Body of pancreas (tissue), 4 donors: ENCODE measurements at places on chromosomes 12 and 14.

GRCh38 chr12:52884526-52885293 lies 20.2 kb downstream of the KRT8 start:
- peak; percentile 90 for DNase-seq

DNA sequence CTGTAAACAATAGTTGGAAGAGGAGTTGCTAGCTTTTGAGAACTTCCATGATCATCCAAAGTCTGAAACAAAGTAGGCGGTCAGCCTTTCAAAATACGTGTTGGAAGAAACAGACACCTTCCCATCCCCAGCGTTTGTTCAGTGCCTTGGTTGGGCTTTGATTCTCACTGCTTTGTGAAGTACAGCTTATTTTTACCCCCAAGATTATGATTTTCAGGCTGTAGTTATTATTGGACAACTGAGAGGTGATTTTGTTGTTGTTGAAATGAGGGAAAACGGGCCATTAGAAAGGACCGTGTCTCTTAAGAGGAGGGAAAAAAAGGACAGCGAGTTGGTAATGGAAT lies 921 bp upstream of the CEP83 start:
- no peak for DNase-seq

GRCh38 chr12:94114166-94114565 lies 34.2 kb upstream of the PLXNC1 start:
- DNase-seq = no peak

DNA sequence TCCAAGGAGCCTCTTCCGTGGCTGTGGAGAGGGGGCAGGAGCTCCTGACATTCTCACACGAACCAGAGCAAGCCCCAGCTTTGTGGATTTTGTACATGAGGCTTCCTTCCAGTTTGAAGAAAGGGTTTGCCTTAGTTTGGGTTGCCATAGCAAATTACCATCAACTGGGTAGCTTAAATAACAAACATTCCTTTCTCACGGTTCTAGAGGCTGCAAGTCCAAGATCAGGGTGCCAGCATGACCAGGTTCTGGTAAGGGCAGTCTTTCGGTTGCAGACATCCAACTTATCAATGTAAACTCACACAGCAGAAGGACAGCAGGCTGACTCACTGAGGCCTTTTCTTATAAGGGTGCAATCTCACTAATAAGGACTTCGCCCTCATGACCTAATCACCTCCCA lies 25.9 kb upstream of the STAB2 start:
- no peak for DNase-seq

DNA sequence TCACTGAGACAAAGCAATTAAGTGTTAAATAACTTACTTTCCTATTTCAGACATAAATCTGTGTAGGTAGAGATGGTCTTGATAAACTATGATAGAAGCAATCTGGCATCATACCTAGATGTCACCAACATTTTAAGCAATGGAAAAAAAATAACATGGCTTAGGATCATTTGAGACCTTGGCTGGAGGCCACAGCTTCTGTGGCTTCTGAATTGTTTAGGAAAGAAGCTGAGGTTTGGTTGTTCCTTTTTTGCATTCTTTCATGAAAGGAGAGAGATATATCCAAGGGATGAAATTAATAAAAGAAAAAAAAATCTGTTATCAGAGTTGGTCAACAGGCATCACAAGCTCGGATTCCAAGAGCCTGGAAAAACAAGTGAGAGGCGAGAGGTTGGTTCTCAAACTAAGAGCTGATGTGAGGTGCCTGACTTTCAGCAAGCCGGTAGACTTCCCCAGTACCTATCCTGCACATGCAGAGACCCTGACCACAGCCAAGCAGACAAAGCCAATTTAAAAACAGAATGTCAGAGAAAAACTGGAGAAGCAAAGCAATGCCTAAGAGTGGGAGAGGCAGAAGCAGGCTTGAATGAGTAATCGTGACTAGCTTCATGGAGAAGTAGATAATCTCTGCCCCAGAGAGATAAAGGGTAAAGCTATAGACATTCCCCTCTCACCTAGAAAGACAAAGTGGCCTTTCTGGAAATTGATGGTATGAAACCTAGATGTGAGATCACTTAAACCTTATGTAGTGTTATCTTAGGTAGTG lies 43.4 kb upstream of the ST8SIA1 start:
- no peak for DNase-seq

DNA sequence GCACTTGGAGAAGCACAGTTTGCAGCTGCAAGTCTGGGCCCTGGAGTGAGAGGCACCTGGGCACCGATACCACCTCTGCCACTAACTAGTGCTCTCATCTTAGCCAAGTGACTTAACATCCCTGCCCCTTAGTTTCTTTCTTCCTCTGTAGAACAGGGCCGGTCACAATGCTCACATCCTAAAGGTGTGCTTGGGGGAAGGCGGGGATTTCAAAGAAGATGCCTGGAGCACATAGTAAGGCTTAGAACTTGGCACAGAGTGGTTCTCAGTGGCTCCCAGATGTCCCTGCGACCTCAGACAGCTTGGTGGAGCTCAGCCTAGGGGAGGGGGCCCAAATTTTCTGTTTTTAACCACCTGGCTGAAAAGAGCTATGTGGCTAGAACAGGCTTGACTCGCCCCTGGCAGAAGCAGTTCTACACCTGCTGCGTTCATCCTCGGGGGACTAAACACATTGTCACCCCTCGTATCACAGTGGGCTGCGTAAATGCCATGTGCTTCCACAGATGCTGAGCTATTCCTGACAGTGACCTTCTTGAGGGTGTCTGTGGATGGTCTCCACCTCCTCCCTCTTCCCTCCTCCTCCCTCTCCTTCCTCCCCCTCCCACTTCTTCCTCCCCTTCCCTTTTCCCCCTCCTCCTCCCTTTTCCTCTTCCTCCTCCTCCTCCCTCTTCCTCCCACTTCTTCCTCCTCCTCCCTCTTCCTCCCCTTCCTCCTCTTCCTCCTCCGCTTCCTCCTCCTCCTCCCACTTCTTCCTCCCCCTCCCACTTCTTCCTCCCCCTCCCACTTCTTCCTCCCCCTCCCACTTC lies 112.1 kb downstream of the PHETA1 start:
- no peak for DNase-seq

- DNase-seq = no peak
These were observed 25.9 kb upstream of the BLTP3B start for GRCh38 chr12:100168562-100168961.

DNA sequence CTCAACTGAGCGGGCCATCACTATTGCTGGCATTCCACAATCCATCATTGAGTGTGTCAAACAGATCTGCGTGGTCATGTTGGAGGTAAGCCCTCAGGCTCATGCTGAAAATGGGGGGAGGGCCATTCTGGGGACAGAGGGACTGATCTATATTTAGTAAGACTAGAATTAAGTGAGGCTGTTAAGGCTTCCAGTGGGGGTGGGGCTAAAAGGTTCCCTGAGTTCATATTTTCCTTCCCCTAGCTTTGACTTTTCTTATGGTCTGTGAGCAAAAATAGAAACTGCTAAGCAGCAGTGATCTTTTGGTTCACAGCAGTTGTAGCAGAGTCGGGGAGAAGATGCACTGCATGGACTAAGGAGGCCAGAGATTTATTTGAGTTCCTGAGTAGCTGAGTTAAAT lies 9.2 kb downstream of the PCBP2 start:
- no peak for DNase-seq

- no peak for DNase-seq
These were observed 120.8 kb downstream of the CHST11 start for GRCh38 chr12:104577581-104577981.

GRCh38 chr12:52667509-52667908 lies 12.7 kb downstream of the KRT1 start:
- DNase-seq = no peak

- DNase-seq = no peak
These were observed 50.8 kb upstream of the PDE3A start for GRCh38 chr12:20317554-20317953.

GRCh38 chr14:45246691-45247090 lies 6.3 kb downstream of the MIS18BP1 start:
- no peak for DNase-seq

- no peak for DNase-seq
These were observed 114.4 kb upstream of the PARP11 start for GRCh38 chr12:3987571-3987970.

DNA sequence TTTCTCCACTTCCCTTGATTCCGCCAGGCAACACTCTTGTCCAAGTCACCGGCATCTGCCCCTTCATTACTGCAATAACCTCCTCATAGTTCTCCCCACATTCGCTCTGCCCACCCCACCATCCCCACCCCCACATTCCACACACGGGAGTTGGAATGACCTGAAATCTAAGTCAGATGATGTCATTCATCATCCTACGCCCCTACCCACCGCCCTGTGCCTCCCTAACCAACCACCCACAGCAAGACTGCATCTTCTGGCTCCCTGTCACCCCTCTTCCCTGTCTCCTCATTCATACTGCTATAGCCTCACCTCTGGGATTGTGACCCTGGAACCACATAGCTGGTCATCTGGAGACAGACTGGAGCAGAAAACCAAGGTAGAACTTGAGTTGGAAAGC lies 7.9 kb upstream of the PWP1 start:
- no peak for DNase-seq

DNA sequence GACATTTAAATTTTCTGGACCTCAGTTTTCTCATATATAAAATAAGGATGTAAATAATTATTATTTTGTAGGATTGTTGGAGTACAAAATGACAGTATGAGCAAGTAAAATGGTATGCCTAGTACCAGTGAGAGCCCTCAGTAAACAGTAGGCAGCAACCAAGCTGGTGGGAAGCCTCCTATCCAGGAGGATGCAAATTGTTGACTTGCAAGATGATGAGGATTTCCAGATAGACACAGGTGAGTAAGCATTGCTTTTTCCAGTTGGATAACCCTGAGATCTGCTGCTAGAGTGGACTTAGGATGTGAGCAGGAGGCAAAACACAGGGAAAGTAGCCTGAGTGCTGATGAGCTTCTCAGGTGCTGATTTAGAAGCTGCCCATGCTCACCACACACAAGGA lies 28.2 kb upstream of the AMIGO2 start:
- no peak for DNase-seq

DNA sequence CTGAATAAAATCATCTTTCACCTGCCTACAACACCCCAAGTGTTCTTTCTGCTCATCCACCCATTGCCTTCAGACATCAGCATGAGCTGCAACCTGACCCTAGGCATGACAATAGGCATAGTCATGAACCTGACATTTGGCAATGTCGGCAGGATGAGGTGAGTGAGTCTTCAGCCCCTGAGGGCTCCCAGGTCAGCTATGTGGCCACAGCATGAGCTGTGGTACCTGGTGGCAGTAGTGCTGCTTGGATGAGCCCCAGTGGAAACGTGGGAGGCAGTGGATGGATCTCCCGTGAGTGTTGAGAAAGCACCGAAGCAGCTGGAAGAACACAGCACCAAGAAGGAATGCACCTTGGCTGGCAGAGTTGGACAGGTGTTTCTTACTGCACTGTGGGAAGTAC lies 334.8 kb upstream of the FAR2 start:
- DNase-seq = peak; percentile 56

GRCh38 chr14:103288076-103288766 lies 45.8 kb upstream of the EIF5 start:
- DNase-seq = no peak

DNA sequence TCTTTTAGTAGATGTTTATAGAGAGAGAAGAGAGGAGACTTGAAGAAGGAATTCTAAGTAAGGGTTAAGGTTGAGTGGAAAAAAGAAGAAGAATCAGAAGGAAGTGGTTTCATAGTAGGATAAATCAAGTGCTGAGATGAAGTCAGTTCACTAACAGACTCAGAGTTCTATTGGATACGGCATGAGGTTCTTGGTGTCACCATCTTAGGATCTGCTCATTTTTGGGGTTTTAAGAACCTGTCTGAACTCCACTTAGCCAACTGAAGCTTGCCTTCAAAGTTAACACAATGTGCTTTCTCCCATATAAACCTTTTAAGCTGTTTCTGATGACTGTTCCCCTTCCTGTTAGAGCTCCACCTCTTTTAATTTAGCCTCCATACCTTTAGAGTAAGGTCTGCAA lies 152.6 kb downstream of the PRKCH start:
- DNase-seq = no peak

- DNase-seq = peak; percentile 63
These were observed 31.0 kb upstream of the LGALS3 start for GRCh38 chr14:55097881-55098560.

DNA sequence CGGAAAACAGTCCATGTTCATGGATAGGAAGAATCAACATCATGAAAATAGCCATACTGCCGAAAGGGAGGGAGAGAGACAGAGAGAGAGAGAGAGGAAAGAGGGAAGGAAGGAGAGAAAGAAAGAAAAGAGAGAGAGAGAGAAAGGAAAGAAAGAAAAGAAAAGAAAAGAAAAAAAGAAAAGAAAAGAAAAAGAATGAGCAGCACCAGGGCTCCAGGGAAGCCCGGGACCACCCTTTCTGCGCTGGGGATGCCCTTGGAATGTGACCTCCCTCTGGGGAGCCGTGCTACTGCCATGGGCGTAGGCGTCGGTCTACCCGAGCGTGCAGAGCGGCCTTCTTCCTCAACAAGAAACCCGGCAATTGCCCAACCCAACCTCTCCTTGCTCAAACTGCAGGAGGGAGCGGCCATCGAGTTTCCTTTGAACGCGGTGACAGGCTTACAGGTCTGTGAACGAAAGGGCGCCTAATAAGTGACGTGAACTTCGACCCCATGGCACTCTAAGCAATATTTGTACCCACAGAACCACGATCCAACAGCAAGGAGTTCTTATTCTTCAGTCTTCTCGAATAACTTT lies 16.9 kb downstream of the OR6S1 start:
- peak; percentile 47 for DNase-seq

DNA sequence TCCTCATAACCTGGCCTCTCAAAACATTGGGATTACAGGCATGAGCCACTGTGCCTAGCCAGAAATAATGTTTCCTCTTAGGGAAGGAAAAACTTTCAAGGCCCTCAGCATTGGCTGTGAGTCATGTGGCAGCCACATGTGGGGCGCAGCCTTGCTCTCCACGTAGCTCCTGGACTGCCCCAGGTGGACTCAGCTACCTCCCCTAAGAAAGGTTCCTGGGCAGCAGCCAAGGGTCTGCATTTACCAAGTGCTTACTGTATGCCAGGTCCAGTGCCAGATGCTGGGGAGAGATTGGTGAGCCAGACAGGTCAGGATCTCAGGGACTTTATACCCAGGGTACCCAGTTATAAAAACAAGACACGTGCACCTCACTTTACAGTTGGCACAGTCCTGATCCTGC lies 3.7 kb upstream of the TRPV4 start:
- peak; percentile 77 for DNase-seq

- no peak for DNase-seq
These were observed 375.9 kb downstream of the BTG1 start for GRCh38 chr12:91769736-91770135.

GRCh38 chr12:79689477-79690141 lies 1.2 kb downstream of the PAWR start:
- DNase-seq = peak; percentile 35

- DNase-seq = no peak
These were observed 11.6 kb downstream of the RMST start for GRCh38 chr12:97474161-97474560.

- no peak for DNase-seq
These were observed 180.1 kb downstream of the DACT1 start for GRCh38 chr14:58817846-58818245.

DNA sequence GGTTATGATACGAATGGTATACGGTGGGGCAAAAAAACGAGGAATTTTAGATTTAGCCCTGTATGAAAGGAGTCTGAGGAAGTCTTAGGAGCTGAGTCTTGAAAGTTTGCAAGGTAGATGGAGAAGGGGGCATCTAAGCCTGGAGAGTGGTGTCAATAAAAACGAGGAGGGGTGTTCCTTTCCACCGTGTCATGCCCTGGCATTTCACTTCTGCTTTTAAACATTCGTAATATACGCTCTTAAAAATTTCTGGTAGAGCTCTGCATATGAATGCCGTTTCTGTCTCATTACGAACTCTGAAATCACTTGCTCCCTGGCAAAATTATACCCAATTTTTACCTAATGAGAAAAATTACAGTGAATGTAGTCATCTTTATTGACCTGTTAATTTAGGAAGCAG lies 170.2 kb downstream of the ERC1 start:
- no peak for DNase-seq

GRCh38 chr12:13228579-13228978 lies 32.1 kb downstream of the EMP1 start:
- no peak for DNase-seq
